ENCODE measurements at places on chromosomes 3 and 15. TPM values are rescaled to one million over a fixed set of nuclear protein-coding genes. Genes with fewer than 3 reads are reported as not detected.
A peak's percentile ranks its signal among the peaks of the same experiment; 100 is the strongest.

DNA sequence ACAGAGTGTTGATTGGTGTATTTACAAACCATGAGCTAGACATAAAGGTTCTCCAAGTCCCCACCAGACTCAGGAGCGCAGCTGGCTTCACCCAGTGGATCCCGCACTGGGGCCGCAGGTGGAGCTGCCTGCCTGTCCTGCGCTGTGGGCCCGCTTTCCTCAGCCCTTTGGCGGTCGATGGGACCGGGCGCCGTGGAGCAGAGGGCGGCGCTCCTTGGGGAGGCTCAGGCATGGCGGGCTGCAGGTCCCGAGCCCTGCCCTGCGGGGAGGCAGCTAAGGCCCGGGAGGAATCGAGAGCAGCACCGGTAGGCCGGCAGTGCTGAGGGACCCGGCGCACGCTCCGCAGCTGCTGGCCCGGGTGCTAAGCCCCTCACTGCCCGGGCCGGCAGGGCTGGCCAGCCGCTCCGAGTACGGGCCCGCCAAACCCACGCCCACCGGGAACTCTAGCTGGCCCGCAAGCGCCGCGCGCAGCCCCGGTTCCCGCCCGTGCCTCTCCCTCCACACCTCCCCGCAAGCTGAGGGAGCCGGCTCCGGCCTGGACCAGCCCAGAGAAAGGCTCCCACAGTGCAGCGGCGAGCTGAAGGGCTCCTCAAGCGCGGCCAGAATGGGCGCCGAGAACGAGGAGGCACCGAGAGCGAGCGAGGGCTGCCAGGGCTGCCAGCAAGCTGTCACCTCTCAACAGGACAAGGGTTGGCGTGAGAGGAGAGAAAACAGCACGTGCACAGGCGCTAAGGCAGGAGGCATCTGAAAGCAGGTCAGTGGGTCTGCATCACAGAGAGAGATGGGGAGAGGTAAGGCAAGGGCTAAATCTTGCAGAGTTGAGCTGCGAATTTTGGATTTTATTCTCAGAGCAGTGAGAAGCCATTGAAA is 5.9 kb upstream of the EPB42 start:
- no peak for DNase-seq
- no peaks in the 10 kb centered on the region for H3K27me3 ChIP-seq
- H3K4me1 ChIP-seq = peaks cover 5% of the 10 kb centered on the region
- H3K4me3 ChIP-seq = peak overlapping the region; percentile 50
- H3K27ac ChIP-seq = no peak overlapping the region
- no peaks in the 10 kb centered on the region for H3K36me3 ChIP-seq

GRCh38 chr3:192940129-192940528 is 22.5 kb upstream of the MB21D2 start:
- H3K36me3 ChIP-seq = no peaks in the 10 kb centered on the region
- no peaks in the 10 kb centered on the region for H3K27me3 ChIP-seq
- H3K27ac ChIP-seq = no peak overlapping the region

- H3K36me3 ChIP-seq = no peaks in the 10 kb centered on the region
- peaks cover 35% of the 10 kb centered on the region for H3K4me1 ChIP-seq
- no peak overlapping the region for H3K4me3 ChIP-seq
- H3K27ac ChIP-seq = no peak overlapping the region
- no peaks in the 10 kb centered on the region for H3K27me3 ChIP-seq
- no peak for DNase-seq
Measured at GRCh38 chr15:70050970-70051369, 46.7 kb downstream of the TLE3 start.

The C3orf70 gene
- total RNA-seq = 21.0 TPM

The CCNL1 gene
- 168 TPM for total RNA-seq

DNA sequence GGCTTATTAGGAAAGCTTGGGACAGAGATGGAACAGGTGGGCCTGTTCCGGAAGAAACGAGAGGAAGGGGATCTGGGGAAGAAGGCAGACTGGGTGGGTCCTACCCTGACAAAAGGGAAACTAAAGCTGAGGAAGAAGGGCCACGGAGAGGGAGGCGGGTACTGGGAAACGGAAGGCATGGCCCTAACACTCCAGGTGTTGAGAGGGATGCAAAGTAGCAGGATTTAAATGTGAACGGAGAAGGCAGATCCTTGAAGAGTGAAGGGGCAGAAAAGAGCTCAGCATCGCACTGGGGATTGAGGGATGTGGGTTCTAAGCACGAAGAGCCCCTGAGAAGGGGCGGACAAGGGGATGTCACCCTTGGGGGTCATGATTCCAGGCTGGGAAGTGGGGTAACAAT is 735 bp downstream of the STIMATE start:
- H3K4me1 ChIP-seq = peaks cover 35% of the 10 kb centered on the region
- peak overlapping the region; percentile 83 for H3K4me3 ChIP-seq
- no peaks in the 10 kb centered on the region for H3K27me3 ChIP-seq
- no peak for DNase-seq

The LTK gene
- 3.7 TPM for total RNA-seq

DNA sequence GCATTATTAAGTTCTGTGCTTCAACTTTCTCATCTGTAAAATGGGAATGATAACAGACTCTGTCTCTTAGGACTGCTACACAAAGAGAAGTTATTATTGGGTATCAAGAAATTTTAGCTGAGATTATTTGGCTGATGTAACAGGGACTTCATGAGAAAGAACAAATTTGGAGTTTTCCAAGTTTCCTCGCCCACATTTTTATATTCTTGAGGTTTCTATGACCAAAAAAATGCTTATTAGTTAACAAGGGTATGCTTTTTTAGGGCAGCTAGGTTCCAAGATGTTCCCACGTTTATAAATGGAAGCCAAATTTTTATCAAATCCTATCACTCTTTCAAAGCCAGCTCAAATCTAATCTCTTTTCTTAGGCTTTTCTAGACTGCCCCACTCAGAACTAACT is 50.6 kb upstream of the C3orf80 start:
- no peaks in the 10 kb centered on the region for H3K36me3 ChIP-seq
- no peak overlapping the region for H3K27ac ChIP-seq
- H3K27me3 ChIP-seq = no peaks in the 10 kb centered on the region
- H3K4me3 ChIP-seq = no peak overlapping the region
- no peaks in the 10 kb centered on the region for H3K4me1 ChIP-seq
- DNase-seq = no peak

Measured in testis (tissue), 5 donors.